NCI-H1105 treated with DMSO at 0.1 percent for 48 hours (cell line): ENCODE measurements at places on chromosomes 4 and X.
A peak's percentile ranks its signal among the peaks of the same experiment; 100 is the strongest.

DNA sequence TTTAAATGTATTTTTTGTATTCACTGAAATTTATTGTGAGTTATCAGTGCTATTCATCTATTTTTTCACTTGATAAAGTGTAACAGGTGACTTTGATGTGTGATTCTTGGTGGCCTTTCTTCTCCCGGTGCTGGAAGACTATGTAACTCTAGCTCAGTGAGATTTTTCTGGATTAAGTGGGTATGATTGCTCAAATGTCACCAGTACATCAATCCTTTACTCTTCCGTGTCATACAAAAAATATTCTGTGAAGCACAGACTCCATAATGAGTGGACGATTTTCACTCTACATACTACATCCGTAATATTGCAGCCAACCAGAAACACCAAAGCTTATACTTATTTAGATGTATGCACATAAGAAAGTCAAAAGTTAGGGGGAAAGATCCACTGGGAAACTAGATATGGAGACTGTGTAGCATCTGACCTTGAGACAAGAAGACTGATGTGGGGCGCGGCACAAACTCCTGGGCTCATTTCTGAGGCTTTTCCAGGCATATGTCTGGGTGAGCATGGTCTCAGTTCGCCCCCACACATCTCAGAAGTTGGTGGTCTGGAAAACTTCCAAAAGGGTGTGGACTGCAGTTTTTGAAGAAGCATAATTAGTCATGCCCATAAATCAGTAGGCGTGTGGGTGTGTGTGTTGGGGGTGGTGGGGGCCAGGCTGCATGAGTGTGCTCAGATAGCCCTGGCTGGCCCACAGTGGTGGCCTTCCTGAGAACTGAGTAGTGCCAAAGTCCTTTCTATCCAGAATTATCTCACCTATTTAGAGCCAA, 53.9 kb upstream of the TENM3 start:
- DNase-seq, result peak; percentile 27

DNA sequence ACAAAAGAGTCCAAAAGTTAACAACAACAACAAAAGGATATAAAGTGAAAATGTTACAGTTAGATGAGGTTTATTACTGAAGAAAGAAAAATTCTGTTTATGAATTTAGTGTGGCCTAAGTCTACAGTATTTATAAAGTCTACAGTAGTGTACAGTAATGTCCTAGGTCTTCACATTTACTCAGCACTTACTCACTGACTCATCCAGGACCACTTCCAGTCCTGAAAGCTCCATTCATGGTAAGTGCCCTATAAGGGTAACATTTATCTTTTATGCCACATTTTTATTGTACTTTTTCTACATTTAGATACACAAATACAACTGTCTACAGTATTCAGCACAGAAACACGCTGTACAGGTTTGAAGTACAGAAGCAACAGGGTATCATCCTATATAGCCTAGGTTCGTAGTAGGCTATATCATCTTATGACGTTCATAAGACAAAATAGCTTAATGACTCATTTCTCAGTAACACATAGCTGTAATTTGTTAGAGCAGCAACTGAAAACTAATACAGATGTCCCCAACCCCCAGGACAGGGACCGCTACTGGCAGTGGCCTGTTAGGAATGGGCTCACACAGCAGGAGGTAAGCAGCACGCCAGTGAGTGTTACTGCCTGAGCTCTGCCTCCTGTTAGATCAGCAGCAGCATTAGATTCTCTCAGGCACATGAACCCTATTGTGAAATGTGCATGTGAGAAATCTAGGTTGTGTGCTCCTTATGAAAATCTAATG, 61.3 kb downstream of the CENPC start:
- DNase-seq, result no peak

DNA sequence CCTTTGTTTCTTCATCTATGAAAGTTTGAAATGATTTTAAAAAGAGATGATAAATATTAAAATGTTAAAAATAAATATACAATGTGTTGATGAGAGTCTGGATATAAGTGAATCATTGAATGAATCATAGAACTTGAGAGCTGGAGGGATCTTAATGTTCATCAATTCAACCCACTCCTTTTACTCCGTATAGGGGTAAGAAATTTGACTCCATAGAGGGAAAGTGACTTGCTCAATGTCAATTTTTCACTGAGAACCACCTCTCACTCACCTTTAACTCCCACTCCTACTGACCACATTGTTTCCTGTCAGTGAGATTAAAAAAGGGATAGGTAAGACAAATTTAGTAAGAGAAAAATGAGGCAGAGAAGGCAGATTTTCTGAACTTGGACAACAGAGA, 557.2 kb upstream of the GRIA3 start:
- no peak for DNase-seq

DNA sequence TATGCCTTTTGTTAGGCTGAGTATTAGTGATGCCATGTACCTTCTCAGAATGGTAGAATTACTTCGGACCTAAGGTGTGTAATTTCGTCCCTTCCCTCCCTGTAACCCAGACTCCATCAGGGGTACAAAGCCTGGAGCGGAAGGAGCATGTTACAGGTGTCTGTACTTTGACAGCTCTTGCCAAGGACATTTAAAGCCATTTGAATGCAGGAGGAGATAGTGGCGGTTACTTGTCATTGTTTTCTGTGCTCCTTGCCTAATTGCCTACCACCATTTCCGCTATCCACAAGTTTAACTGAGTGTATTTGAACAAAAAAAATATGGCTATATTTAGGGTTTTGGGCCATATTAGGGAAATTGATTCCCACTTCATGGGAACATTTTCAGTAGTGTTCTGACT, 1.8 kb downstream of the FNIP2 start:
- no peak for DNase-seq

GRCh38 chr4:4284827-4285618, 4.9 kb downstream of the LYAR start:
- no peak for DNase-seq

DNA sequence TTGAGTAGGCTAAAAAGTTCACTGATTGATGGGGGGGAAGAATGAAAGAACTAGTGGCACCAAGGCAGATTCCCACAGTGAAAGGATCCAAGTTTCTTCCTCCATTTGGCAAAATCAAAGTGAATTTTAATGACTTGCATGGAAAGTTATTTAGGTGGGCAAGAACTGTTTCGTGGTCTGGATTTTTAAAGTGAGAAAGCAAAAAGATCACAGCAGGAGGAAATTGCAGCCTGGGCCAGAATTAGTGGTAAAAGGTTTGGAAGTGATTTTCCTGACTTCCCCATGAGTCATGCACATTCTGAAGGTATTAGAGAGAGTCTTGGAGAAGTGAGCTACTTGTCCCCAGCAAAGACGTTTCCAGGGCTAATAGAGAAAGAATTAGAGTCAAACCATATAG, 207.8 kb downstream of the ANTXR2 start:
- no peak for DNase-seq

GRCh38 chr4:112119353-112119783, 25.9 kb upstream of the FAM241A start:
- no peak for DNase-seq

DNA sequence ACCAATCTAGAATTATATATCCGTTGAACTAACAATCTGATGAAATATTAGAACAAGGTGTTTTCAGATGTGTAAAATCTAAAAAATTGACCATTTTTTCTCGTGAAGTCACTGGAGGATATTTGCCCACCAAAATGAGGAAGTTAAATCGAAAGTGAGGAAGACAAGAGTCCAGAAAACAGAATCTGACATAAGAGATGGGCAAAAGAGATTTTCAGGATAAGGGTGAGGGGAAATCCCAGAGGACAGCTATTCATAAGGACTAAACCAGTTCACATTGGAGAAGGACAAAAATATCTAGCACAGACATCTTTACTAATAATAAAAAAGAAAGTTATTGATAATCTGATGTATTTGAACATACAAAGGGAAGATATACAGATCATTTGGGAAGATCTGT, 18.7 kb upstream of the ALG13 start:
- DNase-seq, result no peak

- no peak for DNase-seq
Observed at GRCh38 chr4:75886104-75886503, 16.1 kb downstream of the PPEF2 start.

- no peak for DNase-seq
Observed at GRCh38 chrX:39772057-39772832, 325.5 kb downstream of the BCOR start.

- peak; percentile 89 for DNase-seq
Observed at GRCh38 chrX:97672138-97672537, 788.4 kb downstream of the RPA4 start.

DNA sequence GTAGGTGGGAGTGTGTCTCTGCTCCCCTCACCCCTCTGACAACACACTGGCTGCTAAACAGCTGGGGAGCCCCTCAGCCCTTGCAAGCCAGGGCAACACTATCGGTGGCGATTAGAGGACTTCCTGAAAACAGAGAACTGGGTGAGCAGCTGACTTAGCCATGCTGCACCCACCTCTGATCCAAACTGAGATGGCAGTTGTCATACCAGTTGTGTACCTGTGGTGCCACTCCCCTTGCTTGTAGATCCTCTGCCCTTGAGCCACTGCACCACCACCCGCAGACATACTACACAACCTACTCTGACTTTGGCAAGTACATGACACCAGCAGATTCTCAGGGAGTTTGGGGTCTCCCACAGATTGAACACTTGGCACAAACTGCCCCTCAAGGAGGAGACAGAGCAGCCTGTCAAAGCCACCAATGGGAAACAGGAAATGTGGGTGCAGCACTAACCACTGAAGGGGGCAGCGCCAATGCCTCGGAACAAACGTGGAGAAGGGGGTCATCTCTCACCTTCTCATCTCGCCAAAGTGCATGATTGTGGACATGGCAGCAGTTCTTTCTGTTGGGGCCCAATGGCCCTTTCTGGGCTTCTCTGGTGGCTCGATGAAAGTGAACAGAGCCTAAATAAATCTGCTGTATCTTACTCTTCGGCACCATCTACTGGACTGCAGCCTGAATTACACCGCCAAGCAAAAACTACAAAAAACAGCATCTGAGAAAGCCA, 119.8 kb downstream of the NEK1 start:
- DNase-seq, result peak; percentile 22
